ENCODE measurements at places on chromosomes 5 and 9.

- no peak for DNase-seq
Measured at GRCh38 chr5:35990941-35991611, at the start of gene UGT3A1. UGT3A1 (minus strand) TSS chr5:35991390; CDS start chr5:35991240, 150 bp downstream.

DNA sequence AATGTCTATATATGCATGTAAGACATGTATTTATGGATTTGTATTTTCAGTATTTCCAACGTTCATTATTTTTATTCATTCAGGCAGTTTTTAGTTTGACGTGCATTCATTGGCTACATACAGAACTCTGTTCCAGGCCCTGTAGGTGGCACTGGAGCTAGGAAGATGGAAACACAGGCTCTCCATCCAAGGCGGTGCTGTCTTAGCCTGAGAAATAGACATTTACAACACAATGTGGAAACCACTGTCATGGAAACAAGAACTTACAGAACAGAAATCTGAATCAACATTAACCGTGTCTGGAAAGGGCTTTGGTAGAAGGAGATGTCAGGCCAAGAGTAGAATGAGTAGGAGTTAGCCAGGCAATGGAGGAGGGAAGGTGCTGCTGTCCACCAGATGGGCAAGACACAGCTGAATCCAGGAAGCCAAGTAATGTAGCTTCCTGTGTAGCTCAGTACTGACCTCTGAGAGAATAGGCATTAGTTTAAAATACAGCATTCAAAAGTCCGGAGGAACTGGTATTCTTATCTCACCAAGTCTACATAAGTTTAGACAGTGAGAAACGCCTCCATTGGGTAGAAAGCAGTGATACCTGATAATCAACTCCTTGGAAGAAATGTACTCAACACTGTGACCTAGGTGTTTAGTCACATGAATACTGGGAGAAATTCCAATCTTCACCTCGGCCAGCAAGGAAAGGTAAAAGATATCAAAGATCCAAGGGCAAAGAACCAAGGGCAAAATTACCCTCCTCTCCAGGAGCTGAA is 388.6 kb upstream of the CDH6 start:
- DNase-seq, result no peak

- no peak for DNase-seq
Measured at GRCh38 chr9:32584784-32585183, 11.8 kb upstream of the NDUFB6 start.

DNA sequence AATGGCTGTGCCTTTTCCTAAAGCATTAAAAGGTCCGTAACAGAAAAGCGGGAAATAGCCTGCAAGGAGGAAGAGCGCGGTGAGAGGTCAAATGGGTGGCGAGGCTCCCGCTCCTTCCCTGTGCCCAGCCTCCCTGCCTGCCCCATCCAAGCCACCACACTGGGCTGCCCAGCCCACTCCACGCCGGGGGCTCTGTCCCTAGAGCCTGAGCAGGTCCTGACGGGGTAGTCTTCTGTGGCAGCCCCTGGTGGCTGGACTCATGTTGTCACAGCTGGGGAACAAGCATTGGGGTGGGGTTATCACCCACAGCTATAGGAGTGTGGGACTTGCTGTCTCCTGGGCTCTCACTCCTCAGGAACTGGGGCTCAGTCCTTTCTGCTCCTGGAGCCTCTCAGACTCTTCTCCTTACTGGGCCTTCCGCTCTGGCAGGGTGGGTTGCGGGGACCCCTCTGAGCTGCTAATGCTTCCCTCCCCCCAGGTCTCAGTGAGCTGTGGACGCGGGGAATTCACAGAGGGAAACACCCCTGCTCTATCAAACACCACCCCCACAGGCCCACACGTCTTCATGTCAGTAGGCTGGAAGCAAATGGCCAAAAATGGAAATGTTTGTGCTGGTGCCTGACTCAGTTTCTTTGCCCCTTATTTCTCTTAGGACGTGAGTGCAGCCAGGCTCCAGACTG is 152.4 kb upstream of the PHYKPL start:
- DNase-seq, result no peak

GRCh38 chr5:180668835-180669596 is 19.6 kb upstream of the FLT4 start:
- no peak for DNase-seq

Measured in NCI-H1930 (cell line).